ENCODE measurements at places on chromosomes 13 and 19.

DNA sequence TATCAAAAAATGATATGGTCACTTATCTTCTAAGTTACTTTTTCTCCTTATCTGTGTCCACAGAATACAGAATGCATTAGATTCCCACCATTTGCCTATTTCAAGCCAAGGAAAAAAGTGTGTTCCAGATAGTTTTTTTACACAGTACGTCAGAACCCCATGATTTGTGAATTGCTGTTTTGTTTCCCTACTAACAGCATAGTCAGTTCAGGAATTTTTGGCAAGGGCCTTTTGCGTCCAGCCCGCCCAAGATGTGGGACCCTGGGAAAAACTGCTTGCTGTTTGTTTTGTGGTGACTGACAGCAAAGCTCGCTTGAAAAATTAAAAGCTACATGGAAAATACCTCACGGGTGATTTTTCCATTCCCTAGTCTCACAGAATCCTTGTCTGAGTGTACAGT is 20.4 kb upstream of the FAM216B start:
- no peak for DNase-seq

DNA sequence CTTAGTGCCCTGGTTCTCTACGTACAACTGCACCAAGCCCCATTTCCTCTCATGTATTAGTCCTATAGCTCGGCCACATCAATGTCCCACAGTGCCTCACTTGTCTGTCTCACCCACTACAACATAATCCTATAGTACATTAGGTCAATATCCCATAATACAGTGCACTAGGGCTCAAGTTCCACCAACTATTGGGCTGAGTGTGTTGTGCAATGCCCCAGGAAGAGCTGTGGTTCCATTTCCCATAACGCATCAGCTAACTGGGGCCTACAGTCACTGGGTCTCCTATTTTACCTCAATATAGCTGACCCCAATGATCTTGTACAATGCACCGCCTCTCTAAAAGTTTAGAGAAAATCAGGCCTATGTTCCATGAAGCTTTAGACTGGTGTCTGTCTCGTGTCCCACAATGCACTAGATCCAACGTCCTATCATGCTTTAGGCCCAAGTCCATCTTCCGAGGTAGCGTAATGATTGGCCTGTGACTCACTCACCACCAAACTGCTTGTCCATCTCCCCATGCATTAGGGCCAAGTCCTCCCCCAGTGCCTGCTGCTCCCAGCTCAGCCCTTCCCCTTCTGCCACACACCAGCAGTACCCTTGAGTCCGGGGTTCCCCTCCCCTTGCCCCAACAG is 21.8 kb downstream of the TSKS start:
- DNase-seq = no peak

- no peak for DNase-seq
Measured at GRCh38 chr19:51392701-51393100, 2.3 kb upstream of the C19orf84 start.

DNA sequence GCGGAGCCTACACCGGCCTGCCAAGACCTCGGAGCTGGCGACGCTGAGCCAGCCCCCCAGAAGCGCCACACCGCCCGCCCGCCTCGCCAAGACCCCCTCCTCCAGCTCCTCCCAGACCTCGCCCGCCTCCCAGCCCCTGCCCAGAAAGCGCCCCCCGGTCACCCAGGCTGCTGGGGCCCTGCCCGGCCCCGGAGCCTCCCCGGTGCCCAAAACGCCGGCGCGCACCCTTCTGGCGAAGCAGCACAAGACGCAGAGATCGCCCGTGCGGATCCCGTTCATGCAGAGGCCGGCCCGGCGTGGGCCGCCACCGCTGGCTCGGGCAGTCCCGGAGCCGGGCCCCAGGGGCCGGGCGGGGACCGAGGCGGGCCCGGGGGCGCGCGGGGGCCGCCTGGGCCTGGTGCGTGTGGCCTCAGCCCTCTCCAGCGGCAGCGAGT is 10.2 kb downstream of the C19orf25 start:
- DNase-seq = no peak
